ENCODE measurements at places on chromosomes 3 and 15.

DNA sequence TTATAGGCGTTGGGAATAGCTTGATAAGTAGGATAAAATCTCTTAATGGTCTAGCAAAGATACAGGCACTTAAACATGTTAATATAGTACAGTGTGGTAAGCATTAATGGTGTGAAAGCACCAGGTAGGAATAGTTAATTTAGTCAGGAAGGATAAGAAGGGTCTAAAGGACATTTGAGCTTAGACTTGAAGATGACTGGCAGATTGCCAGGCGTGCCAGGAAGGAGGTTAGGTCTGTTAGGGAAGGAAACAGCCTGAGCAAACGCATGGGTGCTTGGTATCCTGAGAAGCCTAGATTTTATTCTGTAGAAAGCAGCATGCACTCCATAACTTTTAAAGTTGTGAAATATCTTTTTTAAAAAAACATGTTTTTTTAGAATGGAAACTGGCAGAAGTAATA lies 17.7 kb downstream of the SEC62 start:
- no peak for DNase-seq

- DNase-seq, result no peak
Measured at GRCh38 chr3:147669077-147669476, 259.9 kb downstream of the ZIC1 start.

- no peak for DNase-seq
Measured at GRCh38 chr3:189999718-190000117, 121.0 kb downstream of the P3H2 start.

- DNase-seq, result no peak
Measured at GRCh38 chr3:50620420-50620819, 3.5 kb downstream of the MAPKAPK3 start.

DNA sequence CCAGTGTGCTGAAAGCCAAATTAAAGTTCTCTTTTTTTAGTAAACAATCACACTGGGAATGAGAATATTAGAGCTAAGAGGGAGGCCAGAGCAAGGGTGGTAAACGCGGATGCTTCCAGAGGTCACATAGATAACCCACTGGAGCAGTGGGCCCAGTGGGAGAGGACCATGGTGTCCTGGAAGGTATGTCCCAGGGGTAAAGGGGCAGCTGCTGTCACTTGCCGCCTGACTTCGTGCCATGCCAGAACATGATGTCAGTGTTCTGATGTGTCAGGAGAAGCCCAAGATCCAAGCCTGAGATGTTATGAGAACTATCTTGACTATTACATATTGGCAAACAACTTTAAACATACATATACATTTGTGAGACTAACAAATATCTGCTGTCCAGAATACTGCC lies 211.9 kb upstream of the IL12A start:
- no peak for DNase-seq

DNA sequence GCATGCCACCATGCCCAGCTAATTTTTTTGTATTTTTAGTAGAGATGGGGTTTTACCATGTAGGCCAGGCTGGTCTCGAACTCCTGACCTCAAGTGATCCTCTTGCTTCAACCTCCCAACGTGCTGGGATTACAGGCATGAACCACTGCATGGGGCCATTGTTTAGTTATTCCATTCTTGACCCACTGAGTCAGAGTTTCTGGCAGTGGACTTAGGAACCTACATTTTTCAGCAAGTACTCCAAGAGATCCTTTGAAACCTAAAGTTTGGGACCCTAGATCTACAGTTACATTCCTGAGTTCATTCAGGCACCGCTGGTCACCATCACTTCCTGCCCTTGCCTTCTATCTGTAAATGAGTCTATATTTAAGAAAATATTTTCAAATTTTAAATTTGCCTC lies 1.4 kb upstream of the TNFSF10 start:
- DNase-seq, result no peak

- DNase-seq, result no peak
Measured at GRCh38 chr3:100761211-100761942, 52.1 kb downstream of the TFG start.

DNA sequence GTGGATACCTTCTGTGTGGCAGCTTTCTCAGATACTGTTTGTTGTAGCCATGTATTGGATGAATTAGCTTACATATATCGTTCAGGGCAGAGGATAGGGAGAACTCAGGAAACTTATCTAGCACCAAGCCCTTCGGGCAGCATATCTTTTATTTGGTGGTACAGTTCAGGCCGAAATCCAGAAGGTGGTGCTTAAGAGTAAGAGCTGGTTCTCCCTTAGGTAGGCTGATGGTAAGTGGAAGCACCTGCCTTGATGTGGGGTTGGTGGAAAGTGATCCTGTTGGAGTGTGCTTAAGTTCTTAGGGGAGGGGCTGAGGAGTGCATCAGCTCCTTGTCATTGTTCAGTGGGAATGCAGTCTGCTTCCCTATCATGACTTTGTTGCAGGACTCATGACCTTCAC lies 187.5 kb downstream of the DOCK3 start:
- no peak for DNase-seq

DNA sequence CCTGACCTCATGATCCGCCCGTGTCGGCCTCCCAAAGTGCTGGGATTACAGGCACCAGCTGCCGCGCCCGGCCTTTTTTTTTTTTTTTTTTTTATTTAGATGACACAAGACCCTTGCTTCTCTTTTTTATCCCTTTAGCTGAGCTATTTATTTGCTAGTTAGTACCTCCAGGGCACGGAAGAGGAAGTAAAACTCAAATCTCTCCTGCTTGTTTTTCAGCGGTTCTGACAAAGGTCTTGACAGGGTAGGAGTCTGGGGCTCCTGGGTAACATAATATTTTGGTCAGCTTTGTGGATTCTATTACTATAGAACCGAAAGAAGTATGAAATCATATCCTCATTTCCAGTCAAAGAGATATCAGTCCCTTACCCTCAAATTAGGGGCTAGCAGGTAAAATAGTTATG lies 44.0 kb upstream of the ETV5 start:
- DNase-seq, result peak; percentile 60

GRCh38 chr3:81709606-81710005 lies 51.8 kb downstream of the GBE1 start:
- no peak for DNase-seq

DNA sequence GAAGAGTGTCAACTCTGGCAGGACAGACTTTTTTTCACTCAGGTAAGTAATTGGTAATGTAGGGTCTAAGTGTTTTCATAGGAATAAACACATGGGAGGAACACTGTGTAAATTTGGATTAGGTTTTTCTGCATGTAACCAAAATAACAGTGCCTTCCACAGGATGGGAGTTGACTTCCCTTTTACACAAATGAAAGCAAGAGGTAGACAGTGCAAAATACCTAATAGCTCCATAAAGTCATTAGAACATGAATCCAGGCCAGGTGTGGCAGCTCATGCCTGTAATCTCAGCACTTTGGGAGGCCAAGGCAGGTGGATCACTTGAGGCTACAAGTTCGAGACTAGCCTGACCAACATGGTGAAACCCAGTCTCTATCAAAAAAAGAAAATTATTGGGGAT lies 25.5 kb upstream of the MYO1E start:
- DNase-seq, result no peak

GRCh38 chr15:35874260-35874905 lies 328.4 kb upstream of the DPH6 start:
- no peak for DNase-seq

- DNase-seq, result no peak
Measured at GRCh38 chr15:70635895-70636294, 127.5 kb downstream of the UACA start.

DNA sequence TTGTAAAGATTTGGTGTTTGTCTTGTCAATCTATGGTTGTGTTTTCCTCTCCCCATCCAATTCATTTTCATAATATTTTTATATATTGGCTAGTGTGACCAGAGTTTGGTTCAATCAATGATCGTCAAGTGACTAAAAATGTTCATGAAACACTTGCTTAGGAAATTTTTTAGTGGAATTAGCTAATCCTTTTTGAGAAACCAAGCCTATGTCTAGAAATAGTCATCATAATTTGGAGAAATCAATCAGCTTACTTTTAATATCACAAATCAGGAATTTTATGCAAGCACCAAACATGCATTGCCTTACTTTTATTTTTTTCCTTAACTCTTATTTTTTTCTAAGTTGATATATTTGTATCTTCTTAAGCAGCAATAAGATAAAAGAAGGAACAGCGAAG lies 403.1 kb upstream of the TBL1XR1 start:
- no peak for DNase-seq

GRCh38 chr3:193828477-193828876 lies 235.5 kb downstream of the OPA1 start:
- DNase-seq, result no peak

DNA sequence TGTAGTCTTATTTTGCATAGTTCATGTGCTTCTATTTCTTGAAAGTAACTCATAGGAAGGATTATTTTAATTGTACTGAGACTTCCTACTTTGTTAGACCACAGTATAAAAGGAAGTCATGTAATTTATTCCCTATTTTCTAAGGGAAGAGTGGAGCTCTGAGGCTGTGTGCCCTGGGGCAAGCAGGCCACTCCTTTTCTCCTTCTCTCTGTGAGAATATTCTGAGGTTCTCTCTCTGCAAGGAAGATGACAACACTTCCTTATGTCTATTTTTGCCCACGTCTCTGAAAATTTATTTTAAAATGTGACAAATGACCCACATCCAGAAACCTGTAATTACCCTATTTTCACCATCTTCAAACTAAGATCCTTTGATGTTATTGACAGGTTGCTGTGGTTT lies 11.0 kb downstream of the KCTD6 start:
- DNase-seq, result no peak

GRCh38 chr3:18112674-18113375 lies 312.3 kb downstream of the SATB1 start:
- DNase-seq, result no peak

Measured in CD4-positive, alpha-beta T cell treated with Interferon alpha-2 for 1 hour (primary cell).